ENCODE measurements at places on chromosomes 3 and 15.

DNA sequence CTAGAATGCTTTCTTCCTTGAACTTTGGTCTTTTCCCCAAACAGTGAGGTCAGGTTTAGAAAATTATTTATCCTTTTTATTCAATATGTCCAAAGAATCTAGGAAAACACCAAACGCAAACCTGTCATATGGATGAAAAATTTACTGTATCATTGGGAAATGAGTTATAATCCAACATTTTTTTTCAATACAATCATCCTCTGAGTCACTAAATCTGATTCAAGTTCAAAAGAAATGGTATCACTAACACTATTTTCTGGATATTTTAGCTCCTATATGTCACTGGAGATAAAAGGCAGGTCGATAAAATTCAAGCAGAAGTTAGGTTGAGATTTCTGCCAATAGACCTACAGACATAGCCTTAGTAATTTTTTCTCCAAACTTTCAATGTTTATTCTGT is 591.6 kb upstream of the AGTR1 start:
- no peak for DNase-seq

- no peak for DNase-seq
These were observed 48.9 kb upstream of the GMNC start for GRCh38 chr3:190911382-190911781.

GRCh38 chr3:72862314-72863090 is 14.3 kb upstream of the SHQ1 start:
- no peak for DNase-seq

- no peak for DNase-seq
These were observed 130.9 kb upstream of the SATB1 start for GRCh38 chr3:18556001-18556408.

DNA sequence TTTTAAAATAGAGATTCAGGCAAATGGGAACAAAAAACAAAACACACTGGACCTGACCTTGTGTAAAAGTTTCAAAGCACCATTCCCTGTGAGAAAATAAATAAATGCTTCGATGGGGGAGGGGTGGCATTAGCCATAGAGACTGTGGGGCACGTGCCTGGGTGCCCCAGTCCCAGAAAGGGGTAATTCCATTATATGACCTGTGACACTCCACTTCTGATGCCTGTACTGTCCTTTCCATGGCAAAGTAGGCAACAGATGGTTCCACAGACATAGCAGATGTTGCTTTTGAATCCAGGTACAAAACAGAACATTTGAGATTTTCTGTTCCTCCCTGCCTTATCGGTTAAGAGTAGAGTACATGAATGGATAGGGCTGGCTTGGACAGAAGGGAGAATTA is 3.9 kb downstream of the PHLDB2 start:
- DNase-seq = no peak

- DNase-seq = no peak
These were observed 94.1 kb downstream of the ASB7 start for GRCh38 chr15:100696452-100696851.

Data from WTC11 (cell line).